Liver (tissue), 10 donors: ENCODE measurements at places on chromosomes 1 and 21.

DNA sequence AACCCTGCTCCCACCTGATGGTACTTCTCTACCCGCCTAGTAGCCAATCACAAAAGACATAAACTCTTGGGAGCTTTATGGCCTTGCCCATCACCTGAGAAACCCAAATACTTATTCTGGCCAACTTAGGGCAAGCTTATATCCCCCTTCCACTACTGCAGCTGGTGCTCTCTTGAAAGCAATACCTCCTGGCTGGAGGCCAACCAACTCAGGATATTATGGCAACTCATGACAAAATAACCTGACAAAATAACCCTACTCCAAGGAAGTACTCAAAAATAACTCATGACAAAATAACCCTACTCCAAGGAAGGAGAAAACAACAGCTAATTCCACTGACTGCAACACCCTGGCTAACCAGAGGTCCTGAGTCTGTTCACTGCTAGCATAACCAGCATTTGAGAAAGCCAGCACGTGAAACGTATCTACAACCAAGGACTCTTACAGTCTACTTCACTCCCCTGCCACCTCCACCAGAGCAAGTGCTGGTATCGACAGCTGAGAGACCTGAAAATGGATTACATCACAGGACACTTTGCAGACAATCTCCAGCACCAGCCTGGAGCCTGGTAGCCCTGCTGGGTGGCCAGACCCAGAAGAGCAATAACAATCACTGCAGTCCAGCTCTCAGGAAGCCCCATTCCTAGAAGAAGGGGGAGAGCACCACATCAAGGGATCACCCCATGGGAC is 179.9 kb downstream of the COL24A1 start:
- H3K4me3 ChIP-seq, result no peak overlapping the region
- H3K27ac ChIP-seq, result no peak overlapping the region
- no peaks in the 10 kb centered on the region for H3K27me3 ChIP-seq
- no peaks in the 10 kb centered on the region for H3K4me1 ChIP-seq
- no peak for DNase-seq

DNA sequence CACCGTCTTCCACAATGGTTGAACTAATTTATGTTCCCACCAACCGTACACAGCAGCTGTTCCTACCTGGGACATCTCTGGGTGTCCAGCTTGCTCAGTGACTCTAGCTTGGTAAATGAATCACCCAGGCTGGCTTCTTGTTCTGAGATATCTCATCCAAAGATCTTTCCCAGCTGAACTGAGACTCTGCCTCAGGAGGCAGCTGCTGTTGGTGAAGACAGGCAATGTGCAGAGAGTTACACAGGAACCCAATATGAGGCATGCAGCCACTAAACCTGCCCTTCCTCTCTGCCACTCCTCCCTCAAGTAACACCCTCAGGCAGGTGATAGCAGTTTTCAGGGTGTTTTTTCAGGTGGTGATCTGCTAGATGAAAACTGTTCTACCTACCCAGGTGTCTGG is 14.0 kb upstream of the FOXO6 start:
- no peaks in the 10 kb centered on the region for H3K36me3 ChIP-seq
- no peak overlapping the region for H3K4me3 ChIP-seq
- no peaks in the 10 kb centered on the region for H3K27me3 ChIP-seq
- H3K4me1 ChIP-seq, result no peaks in the 10 kb centered on the region

DNA sequence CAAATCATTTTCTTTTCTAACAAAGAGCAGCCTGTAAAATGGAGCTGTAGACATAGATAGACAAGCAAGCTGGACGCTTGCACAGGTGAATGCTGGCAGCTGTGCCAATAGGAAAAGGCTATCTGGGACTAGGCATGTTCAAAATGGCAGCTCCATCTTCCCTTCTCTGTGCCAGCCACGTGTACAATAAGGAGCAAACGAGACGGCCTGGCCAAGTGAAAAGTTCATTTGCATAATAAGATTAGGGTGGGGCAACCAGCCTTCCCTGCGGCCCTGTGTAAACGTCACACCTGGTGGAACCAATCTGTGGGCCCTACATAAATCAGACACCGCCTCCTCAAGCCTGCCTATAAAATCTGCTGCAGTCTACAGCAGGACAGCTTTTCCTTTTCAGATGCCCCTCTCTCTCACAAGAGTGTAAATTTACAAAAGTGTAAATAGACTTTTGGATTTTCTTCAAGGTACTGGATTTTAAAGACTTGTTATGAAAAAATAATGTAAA is 16.6 kb upstream of the EDEM3 start:
- H3K27ac ChIP-seq, result no peak overlapping the region
- DNase-seq, result no peak
- no peak overlapping the region for H3K4me3 ChIP-seq
- no peaks in the 10 kb centered on the region for H3K36me3 ChIP-seq
- H3K27me3 ChIP-seq, result no peaks in the 10 kb centered on the region

GRCh38 chr1:107263291-107263915 is 122.6 kb downstream of the NTNG1 start:
- no peaks in the 10 kb centered on the region for H3K4me1 ChIP-seq
- H3K4me3 ChIP-seq, result no peak overlapping the region
- no peaks in the 10 kb centered on the region for H3K36me3 ChIP-seq
- no peak overlapping the region for H3K27ac ChIP-seq
- H3K27me3 ChIP-seq, result no peaks in the 10 kb centered on the region

DNA sequence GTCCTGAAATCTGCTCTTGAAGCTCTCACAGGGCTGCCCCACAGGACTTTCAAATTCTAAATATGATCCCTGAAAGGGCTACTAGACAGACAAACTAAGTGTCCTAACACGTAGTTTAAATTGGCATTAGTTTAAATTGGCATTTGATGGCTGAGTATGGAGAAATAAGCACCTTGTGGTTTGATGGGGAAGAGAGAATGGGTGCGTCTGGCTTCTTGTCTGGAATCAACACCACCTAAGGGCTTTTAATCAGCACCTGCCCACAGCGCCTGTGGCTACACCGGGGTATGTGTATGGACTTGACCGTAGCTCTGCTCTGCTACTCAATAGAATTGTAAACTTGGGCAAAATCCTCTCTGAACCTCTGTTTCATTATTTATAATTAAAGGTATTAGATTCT is 5.7 kb upstream of the LAMB3 start:
- no peaks in the 10 kb centered on the region for H3K27me3 ChIP-seq
- no peaks in the 10 kb centered on the region for H3K36me3 ChIP-seq
- H3K4me3 ChIP-seq, result no peak overlapping the region

DNA sequence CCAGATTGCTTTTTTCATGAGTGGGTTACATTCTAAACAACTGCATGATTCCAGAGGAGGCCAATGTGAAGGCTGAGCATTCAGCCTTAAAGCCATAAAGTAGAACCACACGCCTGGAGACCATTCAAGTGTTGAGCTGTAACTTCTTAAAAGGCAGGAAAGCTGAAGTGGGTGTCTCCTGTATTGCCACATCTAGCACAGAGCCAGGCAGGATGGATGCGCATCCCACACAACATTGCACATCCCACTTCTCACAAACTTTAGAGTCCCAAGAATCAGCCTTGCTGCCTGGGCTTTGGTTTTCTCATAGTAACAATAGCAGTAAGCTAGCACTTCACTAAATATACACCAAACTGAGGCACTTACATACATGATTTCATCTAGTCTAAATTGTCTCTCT is 151.7 kb downstream of the DAB1 start:
- H3K27ac ChIP-seq, result no peak overlapping the region
- no peaks in the 10 kb centered on the region for H3K27me3 ChIP-seq
